Naive thymus-derived CD4-positive, alpha-beta T cell (primary cell): ENCODE measurements at places on chromosomes 5 and 9.

DNA sequence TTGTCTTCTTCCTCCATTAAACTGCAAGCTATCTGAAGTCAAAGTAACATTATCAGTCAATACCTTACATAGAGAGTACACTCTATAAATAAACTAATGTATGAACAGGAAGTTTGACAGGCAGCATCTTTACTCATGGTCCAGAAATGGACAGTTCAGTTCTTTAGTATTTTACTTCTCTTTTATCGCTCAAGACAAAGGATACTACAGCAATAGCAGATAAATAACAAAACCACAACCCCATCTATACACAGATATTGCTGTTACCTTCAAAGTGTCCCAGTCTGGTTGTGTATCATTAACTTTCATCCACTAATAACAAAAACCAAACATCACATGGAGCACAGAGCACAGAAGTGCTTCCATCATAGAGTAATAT is 46.4 kb downstream of the SEMA5A start:
- DNase-seq, result no peak
- H3K36me3 ChIP-seq, result no peaks in the 10 kb centered on the region
- H3K27ac ChIP-seq, result no peak overlapping the region
- H3K4me1 ChIP-seq, result no peaks in the 10 kb centered on the region

DNA sequence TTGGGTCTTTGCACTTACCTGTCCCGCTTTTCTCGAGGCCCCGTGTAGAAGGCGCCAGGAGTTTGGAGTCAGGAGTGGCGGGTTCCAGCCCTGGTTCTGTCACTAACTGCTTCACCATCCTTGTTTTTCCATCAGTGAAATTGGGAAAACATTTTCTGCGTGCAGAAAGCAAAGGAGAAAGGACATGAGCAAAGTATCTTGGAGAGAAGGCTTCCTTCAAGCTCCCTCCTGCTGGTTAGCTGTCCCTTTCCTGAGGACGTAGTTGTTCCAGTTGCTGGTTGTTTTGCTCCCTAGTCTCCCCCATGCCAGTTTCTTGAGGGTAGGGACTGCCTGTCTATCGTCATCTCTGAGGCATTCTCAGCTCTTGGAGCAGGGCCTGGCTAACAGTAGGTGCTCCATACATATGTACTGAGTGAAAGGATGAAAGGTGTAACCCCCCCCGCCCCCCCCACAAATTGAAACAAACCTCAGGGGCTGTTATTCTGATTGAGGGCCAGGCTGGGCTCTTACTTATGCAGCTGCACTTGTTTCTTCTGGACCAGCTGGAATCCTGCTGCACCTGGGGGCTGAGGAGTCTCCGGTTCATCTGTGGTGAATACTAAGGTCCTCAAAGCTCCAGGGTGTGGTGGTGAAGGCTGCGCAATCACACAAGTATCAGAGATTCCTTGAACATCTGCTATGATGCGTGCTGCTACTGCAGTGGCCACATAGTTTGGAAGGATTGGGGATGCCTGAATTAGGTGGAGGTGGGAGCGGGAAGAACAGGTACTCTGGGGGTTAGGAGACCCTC is 1.0 kb downstream of the SMIM3 start:
- H3K27ac ChIP-seq, result peak overlapping the region; percentile 73
- DNase-seq, result no peak
- no peaks in the 10 kb centered on the region for H3K36me3 ChIP-seq
- peaks cover 48% of the 10 kb centered on the region for H3K4me1 ChIP-seq
- no peaks in the 10 kb centered on the region for H3K27me3 ChIP-seq
- peak overlapping the region; percentile 80 for H3K4me3 ChIP-seq

DNA sequence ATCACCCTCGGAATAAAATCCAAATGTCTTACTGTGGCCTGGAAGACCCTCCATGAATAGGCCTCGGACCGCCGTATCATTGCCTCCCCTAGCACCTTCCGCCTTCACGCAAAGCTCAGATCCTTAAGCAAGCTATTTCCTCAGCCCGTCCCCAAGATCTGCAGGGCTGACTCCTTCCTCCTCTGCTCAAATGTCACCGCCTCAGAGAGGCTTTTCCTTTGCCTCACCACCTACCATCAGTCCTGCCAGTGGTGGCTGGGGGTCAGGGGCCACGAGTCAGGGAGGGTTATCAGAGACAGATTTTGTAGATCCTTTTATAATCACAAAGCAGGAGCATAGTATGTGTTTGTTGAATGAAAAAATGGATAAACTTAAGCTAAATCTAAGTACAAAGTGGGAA is 74.4 kb upstream of the KIF2A start:
- H3K36me3 ChIP-seq, result no peaks in the 10 kb centered on the region
- no peak overlapping the region for H3K4me3 ChIP-seq
- H3K4me1 ChIP-seq, result no peaks in the 10 kb centered on the region
- DNase-seq, result no peak

GRCh38 chr5:115429345-115429940 is 115.1 kb downstream of the FEM1C start:
- DNase-seq, result no peak
- no peak overlapping the region for H3K27ac ChIP-seq
- H3K4me3 ChIP-seq, result no peak overlapping the region
- H3K27me3 ChIP-seq, result no peaks in the 10 kb centered on the region
- no peaks in the 10 kb centered on the region for H3K36me3 ChIP-seq
- no peaks in the 10 kb centered on the region for H3K4me1 ChIP-seq

- H3K36me3 ChIP-seq, result peaks cover 11% of the 10 kb centered on the region
- H3K27ac ChIP-seq, result peak overlapping the region; percentile 84
- peaks cover 27% of the 10 kb centered on the region for H3K4me1 ChIP-seq
- peak overlapping the region; percentile 93 for H3K4me3 ChIP-seq
- no peaks in the 10 kb centered on the region for H3K27me3 ChIP-seq
Measured at GRCh38 chr9:127977009-127977883, 3.5 kb downstream of the EEIG1 start.

DNA sequence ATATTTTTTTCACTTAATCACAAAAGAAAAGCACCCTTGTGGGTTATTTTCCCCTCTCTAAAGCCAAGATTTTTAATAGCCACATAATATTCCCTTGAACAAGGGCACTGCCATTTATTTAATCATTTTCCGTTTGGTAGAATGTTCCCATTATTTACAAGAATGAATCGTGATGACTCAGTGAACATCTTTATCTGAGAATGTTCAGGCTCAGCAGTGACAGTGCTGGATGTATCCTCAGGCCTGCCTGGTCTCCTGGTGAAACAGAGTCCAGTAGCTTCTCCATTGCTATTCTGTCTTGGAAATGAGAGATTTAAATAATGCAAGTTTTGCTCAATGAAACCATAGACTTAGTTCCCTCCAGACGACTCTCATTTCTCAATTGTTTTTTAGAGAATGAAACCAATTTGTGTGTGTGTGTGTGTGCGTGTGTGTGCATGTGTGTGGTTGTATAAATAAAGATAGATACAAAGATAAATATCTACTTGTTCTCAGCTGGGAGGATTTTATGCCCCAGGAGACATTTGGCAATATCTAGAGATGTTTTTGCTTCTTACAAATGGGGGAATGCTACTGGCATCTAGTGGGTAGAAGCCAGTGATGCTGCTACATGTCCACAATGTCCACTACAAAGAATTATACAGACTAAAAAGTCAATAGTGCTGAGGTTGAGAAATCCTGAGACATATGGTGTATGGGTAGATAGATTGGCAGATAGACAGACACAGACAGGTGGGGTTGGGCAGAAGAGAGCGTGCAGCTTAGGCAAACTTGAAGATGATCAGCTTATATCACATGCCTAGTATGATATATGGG is 55.0 kb downstream of the PAPPA start:
- H3K36me3 ChIP-seq, result no peaks in the 10 kb centered on the region
- no peak overlapping the region for H3K4me3 ChIP-seq
- H3K27me3 ChIP-seq, result no peaks in the 10 kb centered on the region
- no peak overlapping the region for H3K27ac ChIP-seq

- no peaks in the 10 kb centered on the region for H3K36me3 ChIP-seq
- H3K4me3 ChIP-seq, result no peak overlapping the region
- no peak overlapping the region for H3K27ac ChIP-seq
- H3K27me3 ChIP-seq, result no peaks in the 10 kb centered on the region
- H3K4me1 ChIP-seq, result no peaks in the 10 kb centered on the region
Measured at GRCh38 chr5:40166802-40167201, 512.9 kb upstream of the PTGER4 start.

DNA sequence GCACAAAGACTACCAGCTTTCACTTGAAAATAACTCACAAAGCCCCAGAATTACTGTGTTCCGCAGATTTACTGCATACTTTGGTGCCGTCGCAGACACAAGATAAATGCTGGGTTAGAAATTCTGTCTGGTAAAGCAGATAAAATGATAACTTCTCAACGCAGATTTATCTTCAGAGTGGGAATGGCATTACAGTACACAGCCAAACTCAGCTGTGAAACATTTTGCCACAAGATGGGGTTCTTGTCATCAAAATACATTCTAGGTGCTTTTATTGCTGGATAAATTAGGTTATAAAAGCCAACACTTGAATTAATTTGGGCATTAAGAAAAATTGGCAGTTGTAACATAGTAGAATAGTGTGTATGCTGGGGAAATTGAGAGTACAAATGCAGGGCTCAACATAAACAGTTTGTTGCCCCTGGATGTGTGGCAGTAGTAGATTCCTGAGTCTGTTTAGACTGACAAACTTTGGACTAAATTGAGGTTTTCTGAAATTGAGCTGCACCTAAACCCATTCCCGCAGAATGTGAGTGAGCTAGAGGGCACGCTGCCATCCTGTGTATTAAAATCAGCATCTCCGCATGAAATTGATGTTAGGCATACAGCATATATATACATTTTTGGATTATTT is 61.1 kb downstream of the LMNB1 start:
- H3K36me3 ChIP-seq, result no peaks in the 10 kb centered on the region
- no peaks in the 10 kb centered on the region for H3K4me1 ChIP-seq
- H3K27me3 ChIP-seq, result no peaks in the 10 kb centered on the region
- no peak overlapping the region for H3K27ac ChIP-seq
- DNase-seq, result peak; percentile 31

DNA sequence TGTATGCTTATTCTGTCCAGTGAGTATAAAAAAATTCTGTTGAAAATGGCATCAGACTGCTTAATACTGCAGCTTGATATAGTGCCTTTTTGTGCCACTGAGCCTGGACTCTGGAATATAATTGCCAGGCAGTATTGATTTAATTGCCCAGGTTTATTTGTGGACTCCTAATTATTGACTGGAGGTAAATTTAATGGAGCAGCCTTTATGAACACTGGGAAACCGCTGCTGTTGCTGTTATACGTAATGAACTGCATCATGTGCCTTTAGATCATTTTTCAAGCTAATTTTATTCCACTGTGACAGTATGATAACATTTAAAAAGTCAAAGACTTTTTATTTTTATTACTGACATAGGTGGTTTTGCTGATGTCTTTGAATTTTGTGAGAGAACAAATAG is 90.2 kb upstream of the SH3GL2 start:
- H3K36me3 ChIP-seq, result no peaks in the 10 kb centered on the region
- no peaks in the 10 kb centered on the region for H3K27me3 ChIP-seq
- H3K4me1 ChIP-seq, result no peaks in the 10 kb centered on the region
- no peak overlapping the region for H3K4me3 ChIP-seq
- DNase-seq, result no peak

GRCh38 chr5:89277816-89278215 is 394.8 kb upstream of the MEF2C start:
- no peaks in the 10 kb centered on the region for H3K4me1 ChIP-seq
- H3K27me3 ChIP-seq, result no peaks in the 10 kb centered on the region
- no peaks in the 10 kb centered on the region for H3K36me3 ChIP-seq
- H3K4me3 ChIP-seq, result no peak overlapping the region
- H3K27ac ChIP-seq, result no peak overlapping the region
- DNase-seq, result no peak

- no peak overlapping the region for H3K27ac ChIP-seq
- peaks cover 17% of the 10 kb centered on the region for H3K4me1 ChIP-seq
- no peaks in the 10 kb centered on the region for H3K27me3 ChIP-seq
- peaks cover 5% of the 10 kb centered on the region for H3K36me3 ChIP-seq
Measured at GRCh38 chr5:134001938-134002731, 2.6 kb downstream of the VDAC1 start.

GRCh38 chr5:175478384-175479124 is at the start of gene SFXN1:
SFXN1 (plus strand) TSS chr5:175478560; CDS start chr5:175492104, 13,544 bp downstream.
- H3K4me3 ChIP-seq, result peak within 1 kb of the TSS; percentile 93
- peak within 1 kb of the TSS; percentile 72 for H3K27ac ChIP-seq
- H3K4me1 ChIP-seq, result peaks cover 34% of the 10 kb centered on the region
- no peaks in the 10 kb centered on the region for H3K27me3 ChIP-seq
- peak; percentile 56 for DNase-seq
- H3K36me3 ChIP-seq, result no peaks in the 10 kb centered on the region

- no peaks in the 10 kb centered on the region for H3K36me3 ChIP-seq
- no peak overlapping the region for H3K27ac ChIP-seq
- no peaks in the 10 kb centered on the region for H3K27me3 ChIP-seq
- no peak for DNase-seq
Measured at GRCh38 chr9:83714329-83714728, 6.6 kb upstream of the UBQLN1 start.

DNA sequence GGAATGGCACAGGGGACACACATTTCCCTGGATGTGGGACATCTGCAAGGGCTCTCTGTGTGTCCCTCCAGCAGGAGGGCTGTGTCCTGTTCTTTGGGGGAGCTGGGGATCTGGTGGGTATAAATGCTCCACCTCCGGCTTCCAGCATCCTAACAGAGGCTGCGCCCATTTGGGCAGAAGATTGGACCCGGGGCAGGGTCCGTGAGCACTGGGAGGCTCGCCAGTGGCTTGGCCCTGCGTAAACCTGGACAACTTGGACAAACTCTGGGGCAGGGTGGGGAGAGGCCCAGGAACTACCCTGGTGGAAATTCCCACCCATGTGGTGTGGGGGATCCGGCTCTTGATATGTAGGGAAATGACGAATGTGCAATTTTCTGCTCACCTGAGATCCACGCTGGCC is 80.9 kb downstream of the GADD45G start:
- DNase-seq, result no peak
- no peaks in the 10 kb centered on the region for H3K27me3 ChIP-seq
- no peak overlapping the region for H3K27ac ChIP-seq

GRCh38 chr5:154309371-154309745 is 118.8 kb downstream of the GALNT10 start:
- no peaks in the 10 kb centered on the region for H3K4me1 ChIP-seq
- H3K36me3 ChIP-seq, result no peaks in the 10 kb centered on the region
- no peaks in the 10 kb centered on the region for H3K27me3 ChIP-seq
- no peak overlapping the region for H3K27ac ChIP-seq

DNA sequence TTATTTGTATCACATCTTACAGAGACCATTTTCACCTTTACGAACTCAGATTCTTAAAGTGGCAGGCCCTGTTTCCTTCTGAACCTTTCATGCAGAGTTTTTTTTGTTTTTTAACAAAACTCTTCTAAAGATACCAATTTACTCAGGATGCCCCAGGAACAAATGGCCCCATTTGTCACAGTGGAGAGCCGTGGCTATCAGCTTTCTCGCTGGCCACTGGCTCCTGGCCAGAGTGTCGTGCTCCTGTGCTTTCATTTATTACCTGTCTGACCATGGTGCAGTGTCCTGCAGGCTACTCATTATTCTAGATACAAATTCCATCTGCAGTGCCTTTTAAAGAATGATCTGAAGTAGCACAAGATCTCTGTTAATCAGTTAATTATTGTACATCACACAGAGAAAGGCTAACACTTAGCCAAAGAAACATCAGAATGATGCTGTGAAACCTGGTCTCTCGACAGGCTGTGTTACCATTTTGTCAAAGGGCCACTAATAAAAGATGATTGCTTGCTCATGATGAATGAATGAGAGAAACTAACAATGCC is 27.8 kb downstream of the ADRA1B start:
- no peak overlapping the region for H3K4me3 ChIP-seq
- no peak for DNase-seq
- H3K36me3 ChIP-seq, result no peaks in the 10 kb centered on the region
- no peaks in the 10 kb centered on the region for H3K27me3 ChIP-seq
- no peaks in the 10 kb centered on the region for H3K4me1 ChIP-seq
- no peak overlapping the region for H3K27ac ChIP-seq

- no peak overlapping the region for H3K4me3 ChIP-seq
- H3K4me1 ChIP-seq, result no peaks in the 10 kb centered on the region
- H3K36me3 ChIP-seq, result no peaks in the 10 kb centered on the region
- no peaks in the 10 kb centered on the region for H3K27me3 ChIP-seq
- no peak for DNase-seq
Measured at GRCh38 chr9:129878291-129878690, 43.0 kb downstream of the USP20 start.
